ENCODE measurements at places on chromosomes 12 and 14.

DNA sequence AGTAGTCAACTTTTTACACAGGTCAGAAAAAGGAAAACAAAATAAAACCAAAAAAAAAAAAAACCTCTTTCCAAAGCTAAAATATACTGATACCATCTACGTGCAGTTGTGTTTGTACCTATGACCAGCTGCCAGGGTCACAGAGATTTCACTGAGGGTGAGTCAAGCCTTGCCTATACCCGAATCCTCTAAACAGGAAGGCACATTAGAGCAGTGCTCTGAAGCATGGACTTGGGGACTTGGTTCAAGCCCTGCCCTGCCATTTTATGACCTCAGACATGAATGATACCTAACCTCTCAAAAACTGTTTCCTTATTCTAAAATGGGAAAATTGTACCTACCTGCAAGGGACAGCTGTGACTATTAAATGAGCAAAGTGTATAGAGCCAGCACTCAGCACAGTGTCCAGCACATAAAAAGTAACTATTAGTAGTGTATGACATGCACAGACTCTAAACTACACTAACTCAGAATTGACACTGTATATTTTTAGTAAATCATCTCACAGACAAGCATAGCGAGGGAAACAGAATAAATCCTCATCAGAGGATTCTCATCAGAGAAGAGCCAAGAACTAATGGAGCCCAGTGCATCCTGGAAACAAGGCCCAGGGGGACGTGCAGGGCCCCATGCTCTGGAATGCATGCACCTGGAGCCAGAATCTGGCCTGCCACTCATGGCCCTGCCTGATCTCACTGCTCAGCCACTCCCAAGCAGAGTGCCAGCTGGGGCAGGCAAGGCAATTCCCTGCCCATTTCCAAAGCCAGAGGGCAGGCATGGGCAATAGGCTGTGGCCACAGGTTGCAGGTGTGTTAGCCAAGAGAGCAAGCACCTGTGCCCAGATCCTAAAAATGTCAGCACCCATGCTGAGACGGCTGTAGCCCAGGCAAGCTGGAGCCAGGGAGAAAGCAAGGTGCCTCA is 57.0 kb downstream of the NT5DC3 start:
- DNase-seq = no peak

- DNase-seq = no peak
Observed at GRCh38 chr14:20618271-20618749, 23.2 kb downstream of the OR6S1 start.

- no peak for DNase-seq
Observed at GRCh38 chr14:99352688-99353280, 80.8 kb upstream of the BCL11B start.

- peak; percentile 63 for DNase-seq
Observed at GRCh38 chr12:130686511-130686991, 29.5 kb downstream of the RIMBP2 start.

DNA sequence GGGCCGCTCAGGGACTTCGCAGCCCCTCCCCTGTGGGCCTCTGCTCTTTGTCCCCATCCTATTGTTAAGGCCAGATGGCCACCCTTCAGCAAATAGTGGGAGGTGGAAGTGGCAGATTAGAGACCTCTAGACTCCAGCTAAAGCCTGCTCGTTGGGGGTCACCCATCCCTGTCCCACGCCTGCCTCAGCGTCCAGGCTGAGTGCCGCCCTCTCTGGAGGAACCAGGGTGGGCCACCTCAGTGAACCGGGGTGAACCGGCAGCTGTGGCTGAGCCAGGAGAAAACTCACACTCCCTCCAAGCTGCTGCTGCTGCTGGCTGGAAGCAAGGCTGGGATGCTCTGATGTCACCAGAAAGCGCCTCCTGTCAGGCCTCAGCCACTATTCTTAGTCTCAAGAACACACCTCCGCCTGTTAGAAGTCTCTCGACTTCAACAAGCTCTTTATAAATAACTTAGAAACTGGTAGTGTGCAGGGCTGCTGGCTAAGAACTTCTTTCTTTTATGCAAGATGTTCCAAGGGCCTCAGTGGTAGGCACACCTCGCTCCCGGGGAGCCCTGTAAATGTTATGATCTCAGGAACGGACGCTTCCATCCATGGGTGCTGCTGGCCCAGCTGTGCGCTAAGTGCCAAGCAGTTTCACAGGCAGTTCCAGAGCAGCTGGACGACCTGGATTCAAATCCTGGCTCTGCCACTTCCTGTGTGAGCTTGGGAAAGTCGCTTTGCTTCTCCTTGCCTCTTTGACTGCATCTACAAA is 19.8 kb upstream of the TESC start:
- DNase-seq = peak; percentile 64

- DNase-seq = no peak
Observed at GRCh38 chr14:39138440-39138839, 24.3 kb downstream of the GEMIN2 start.

GRCh38 chr14:51534610-51535011 is 117.1 kb upstream of the FRMD6 start:
- no peak for DNase-seq

GRCh38 chr12:14995583-14996425 is 23.0 kb downstream of the PDE6H start:
- peak; percentile 81 for DNase-seq

DNA sequence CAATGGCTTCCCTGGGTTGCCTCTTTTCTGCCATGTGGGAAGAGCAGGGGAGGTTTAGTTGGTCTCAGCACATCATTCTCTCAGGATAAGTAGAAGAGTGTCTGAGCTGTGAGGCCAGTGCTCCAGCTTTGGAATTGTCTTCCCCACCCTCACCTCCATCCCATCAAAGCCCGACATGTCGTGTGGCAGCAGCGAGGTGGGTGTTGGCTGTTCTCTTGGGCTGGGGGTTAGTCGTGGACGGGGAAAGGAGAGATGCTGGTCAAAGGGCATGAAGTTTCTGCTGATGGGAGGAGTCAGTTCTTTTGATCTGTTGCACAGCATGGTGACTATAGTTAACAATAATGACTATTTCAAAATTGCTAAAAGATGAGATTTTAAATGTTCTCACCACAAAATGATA is 404.2 kb downstream of the TMEM121 start:
- no peak for DNase-seq

GRCh38 chr12:59929110-59929509 is 333.3 kb downstream of the SLC16A7 start:
- no peak for DNase-seq

DNA sequence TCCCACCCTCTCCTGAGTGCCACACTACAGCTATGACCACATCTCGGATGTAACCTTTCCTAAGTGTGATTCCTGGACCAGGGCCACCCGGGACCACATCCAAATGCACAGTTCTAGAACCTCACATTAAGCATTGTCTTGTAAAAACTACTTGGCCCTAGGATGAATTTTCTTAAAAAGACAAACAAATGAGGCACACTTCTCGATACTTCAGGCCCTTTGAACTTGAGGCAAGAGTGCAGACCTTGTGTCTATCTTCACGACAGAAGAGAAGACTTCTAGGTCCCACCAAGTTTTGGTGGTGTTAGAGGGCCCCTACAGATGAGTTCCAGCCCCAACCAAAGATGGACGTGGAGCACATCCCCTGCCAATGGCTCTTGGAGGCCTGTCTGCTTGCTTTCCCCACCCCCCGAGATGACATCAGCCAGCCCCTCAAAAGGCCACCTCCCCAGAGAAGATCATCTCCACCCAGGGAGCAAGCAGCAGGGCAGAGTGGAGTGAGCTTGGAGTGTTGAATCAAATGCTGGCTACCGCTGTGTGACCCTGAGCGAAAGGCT is 9.3 kb downstream of the ISCU start:
- DNase-seq = no peak

GRCh38 chr12:102504280-102504679 is 23.9 kb upstream of the IGF1 start:
- DNase-seq = no peak

DNA sequence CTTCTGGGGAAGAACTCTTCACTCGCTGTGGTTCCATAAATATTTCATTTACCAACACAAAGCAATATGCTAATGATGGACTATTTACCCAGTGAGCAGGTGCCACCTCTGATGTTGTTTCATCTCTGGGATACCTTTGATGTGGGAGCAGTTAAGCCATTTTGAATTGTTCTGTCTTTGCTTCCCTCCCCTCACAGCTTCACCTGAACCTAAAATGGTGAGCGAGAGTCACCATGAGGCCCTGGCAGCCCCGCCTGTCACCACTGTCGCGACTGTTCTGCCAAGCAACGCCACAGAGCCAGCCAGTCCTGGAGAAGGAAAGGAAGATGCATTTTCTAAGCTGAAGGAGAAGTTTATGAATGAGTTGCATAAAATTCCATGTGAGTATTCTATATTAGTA is 352.7 kb downstream of the SYT1 start:
- no peak for DNase-seq

DNA sequence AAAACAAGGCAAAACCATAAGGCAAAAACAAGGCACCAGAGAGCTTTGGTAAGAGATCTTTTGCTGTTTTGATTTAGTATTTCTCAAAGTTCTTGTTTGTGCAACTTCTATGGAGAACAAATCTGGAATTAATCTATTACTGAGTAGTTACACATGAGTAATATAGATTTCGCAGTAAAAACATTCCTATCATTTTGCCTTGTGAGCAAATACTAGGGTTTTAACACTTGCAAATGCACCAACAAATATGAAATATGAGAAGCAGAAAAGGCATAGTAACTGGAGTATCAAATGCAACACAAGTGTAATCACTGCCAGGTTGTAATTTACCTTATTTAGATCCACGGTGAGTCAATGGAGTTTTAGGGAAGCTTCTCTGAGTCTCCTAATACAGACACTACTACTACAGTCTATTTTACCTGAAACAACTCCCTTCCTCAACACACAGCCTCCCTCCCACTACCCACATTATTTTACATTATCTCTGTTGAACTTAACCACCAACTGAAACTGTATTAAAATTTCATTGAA is 324.1 kb downstream of the FLRT2 start:
- peak; percentile 25 for DNase-seq
